ENCODE measurements at places on chromosomes 4 and X. TPM values are rescaled to one million over a fixed set of nuclear protein-coding genes. Genes with fewer than 3 reads are reported as not detected.

NHSL2 gene
- 0.60 TPM for total RNA-seq

- no peaks in the 10 kb centered on the region for H3K27me3 ChIP-seq
- H3K4me1 ChIP-seq: no peaks in the 10 kb centered on the region
- no peaks in the 10 kb centered on the region for H3K36me3 ChIP-seq
- H3K4me3 ChIP-seq: no peak overlapping the region
Measured at GRCh38 chr4:171985129-171985528, 171.9 kb downstream of the GALNTL6 start.

STAP1 gene
- not detected for total RNA-seq

DNA sequence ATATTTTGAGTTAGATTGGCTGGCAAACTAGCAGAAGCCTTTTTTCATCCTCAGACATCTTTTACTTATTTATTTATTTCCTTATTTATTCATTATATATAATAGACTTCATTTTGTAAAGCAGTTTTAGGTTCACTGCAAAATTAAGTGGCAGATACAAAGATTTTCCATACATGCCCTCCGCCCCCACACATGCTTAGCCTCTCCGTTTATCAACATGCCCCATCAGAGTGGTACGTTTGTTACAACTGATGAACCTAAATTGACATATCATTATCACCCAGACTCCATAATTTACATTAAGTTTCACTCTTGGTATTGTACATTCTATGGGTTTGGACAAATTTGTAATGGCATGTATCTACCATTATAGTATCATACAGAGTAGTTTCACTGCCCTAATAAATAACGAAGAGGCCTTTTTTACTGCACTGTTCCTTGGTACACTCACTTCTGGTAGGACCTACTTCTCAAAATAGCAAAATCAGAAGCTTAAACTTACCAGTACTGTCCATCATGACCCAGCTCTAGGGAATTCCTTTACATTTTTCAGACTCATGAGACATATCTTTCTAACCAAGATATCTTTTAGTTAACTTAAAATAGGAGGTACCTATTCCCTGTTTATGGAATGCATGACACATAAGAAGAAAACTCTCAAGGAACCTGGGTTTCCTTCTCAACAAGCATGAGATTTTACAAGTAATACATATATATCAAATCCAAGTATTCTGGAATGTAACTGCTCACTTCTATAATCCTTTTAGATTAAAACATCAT, 4.8 kb upstream of the TMPRSS11B start:
- no peaks in the 10 kb centered on the region for H3K4me1 ChIP-seq
- no peaks in the 10 kb centered on the region for H3K36me3 ChIP-seq
- peaks cover 11% of the 10 kb centered on the region for H3K27me3 ChIP-seq
- no peak overlapping the region for H3K4me3 ChIP-seq
- H3K27ac ChIP-seq: no peak overlapping the region
- no peak for DNase-seq

DNA sequence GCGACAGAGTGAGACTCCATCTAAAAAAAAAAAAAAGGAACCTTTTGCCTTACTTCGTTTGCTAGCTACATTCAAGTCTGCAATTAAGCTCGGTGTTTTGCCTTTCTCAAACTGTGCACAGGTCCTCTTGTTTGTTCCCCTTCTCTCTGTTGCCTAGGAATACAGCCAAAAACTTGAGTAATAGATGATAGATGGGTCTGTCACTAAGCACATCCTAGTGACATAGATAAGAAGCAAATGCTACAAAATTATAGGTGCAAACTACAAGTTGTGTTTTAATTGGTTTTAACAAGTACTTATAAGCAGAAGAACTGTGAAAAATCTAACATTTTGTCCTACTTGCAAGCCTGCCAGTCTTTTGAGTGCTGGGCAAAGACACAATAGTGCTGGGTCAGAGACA, 95.2 kb downstream of the SNCA start:
- H3K27me3 ChIP-seq: peaks cover 3% of the 10 kb centered on the region
- no peaks in the 10 kb centered on the region for H3K36me3 ChIP-seq
- no peak for DNase-seq
- peaks cover 10% of the 10 kb centered on the region for H3K4me1 ChIP-seq
- no peak overlapping the region for H3K27ac ChIP-seq

Data from HFFc6 (cell line).